T-helper 1 cell (primary cell): ENCODE measurements at places on chromosomes 5 and 9.

DNA sequence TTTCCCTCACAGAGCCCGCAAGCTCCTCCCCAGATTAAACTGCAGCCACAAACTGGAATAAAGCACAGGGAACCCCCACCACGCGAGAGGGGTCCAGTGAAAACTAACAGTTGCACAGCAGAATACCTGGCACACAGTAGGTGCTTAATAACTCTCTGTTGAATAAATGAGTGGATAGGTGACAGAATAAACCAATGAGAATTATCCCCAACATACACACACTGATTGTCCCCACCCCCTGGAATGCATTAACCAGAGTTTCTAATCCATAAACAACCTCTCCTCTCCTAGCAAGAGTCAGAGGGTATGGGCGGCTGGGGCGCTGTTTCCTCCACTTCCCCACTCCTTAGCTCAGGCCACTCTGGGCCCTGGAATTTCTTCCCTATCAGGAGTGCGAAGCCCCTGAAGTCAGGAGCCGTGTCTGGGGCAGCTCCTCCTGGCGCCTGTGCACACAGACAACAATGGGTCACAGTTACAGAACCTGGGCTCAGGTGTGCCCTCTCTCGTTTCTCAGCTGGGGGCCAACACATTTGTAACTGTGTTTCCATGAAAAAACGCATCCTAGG is 27.6 kb downstream of the RAPGEF1 start:
- DNase-seq = no peak

- DNase-seq = no peak
Measured at GRCh38 chr5:53962306-53962705, 348.1 kb downstream of the ARL15 start.

DNA sequence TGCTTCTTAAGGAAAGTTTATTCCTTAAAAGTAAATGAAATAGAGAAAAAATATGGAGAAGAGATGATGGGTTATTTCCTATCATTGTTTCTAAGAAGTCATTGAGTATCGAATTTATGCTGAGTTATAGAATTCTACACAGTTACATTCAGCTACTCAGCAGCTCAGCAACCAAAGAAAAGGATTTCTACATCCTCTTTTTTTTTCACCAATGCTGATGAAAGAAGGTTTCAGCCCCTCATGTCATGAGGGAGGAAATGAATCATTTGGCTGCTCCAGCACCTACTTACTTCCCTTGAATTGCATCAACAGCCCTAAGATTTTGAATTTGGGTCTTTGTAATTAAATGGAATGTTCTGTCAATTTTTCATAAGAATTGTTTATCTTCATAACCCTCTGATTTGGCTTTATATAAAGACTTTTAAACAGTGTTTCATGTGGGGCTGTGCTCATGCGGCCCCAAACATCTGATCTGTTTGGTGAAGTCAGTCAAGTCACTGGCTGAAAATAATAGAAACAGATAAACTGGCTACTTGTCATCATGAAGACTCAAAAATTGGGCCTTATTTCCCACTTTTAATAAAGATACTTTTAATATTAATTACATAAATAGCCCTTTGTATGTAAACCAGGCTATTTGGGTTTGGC is 18.5 kb upstream of the SNX2 start:
- no peak for DNase-seq

DNA sequence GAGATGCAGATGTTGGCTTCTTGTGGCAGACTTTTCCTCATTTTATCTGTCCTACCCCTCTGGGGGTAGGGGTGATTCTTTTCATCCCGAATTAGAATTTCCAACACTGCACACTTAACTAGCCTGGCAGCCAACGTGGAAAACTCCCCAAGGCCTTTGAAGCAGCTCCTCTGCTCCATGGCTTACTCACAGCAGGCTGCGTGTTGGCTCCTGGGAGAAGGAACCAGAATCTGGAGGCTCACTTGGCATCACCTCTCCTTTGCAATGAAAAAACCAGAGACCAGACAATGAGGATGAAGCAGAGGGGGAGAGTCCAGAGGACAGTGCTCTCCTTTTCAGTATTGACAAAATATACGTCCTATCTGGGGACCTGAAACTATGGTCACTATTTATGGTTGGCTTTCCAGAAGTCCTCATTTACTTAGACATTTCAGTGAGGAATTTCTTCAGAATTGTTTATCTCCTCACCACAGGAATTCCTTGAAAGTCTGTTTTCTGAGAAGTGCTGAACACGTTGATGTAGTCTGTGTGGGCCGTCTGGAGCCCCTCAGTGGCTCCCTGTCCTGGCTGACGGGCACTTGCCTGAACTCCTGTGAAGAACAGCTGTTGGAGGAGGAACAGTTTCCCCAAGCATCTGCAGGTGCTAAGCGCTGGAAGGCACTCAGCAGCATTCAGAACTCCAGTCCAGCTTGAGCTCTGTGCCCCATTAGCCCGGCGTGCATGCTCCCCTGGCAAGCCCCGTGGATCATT is 231.3 kb downstream of the RFK start:
- DNase-seq = no peak

DNA sequence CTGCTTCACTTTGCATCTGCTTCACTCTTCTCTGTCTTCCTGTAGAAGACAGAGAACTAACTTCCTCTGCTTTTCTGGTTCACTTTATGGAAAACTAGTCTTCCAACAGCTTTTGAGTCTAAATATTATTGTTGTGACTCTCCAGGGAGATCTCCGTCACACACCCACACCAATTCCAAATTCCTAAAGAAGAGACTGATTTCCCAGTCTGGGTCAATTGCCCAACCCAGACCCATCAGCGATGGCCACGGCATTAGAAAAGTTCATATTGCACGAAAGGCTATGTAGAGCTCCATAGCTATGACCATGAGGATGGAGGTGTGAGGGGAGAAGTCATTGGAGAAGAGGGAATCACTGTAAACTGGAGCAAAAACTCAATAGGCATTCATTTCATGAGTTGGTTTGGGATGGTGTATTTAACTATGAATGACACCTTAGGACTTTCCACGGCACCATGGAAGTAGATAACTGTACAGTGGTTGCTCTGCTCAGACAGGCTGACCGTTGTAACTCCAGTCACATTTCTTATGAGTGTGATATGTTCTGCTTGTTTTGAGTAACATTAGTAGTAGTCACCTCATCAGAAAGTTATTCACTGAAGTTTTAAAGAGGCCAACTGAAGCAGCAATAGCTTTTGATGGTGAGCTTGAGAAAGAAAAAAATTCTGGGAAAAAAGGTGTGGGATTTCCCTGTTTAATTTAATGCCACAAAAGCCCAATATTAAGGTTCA is 78.1 kb upstream of the MAMDC2 start:
- no peak for DNase-seq

DNA sequence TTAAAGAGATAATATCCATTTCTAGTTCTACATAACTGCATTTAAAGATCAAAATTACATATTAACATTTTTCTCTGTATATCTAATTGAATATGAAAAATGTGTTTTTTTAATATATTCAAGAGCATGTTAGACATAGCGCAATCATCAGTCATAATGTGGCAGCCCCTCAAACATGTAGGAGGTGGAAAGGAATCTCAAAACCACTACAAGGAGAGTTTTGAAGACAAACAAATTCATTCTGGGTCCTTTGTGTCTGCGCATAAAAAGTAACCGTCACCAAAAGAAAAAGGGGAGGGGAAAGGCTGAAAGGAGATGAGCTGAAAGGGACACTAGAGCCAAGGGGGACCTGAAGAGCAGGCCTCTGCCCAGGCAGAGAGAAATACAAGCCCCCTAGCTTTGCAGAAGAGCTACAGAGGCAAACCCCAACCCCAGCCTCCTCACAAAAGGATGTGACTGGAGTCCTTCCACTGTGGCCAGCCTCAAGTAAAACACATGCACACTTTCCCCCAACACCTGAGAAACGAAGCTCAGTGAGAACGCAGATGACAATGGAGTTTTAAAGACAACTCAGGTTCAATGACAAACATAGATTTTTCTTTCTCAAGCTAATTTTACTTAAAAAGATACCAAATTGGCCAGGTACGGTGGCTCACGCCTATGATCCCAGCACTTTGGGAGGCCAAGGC is 62.0 kb downstream of the MAPKAP1 start:
- DNase-seq = no peak

- DNase-seq = no peak
Measured at GRCh38 chr9:84711936-84712335, 42.4 kb downstream of the NTRK2 start.

DNA sequence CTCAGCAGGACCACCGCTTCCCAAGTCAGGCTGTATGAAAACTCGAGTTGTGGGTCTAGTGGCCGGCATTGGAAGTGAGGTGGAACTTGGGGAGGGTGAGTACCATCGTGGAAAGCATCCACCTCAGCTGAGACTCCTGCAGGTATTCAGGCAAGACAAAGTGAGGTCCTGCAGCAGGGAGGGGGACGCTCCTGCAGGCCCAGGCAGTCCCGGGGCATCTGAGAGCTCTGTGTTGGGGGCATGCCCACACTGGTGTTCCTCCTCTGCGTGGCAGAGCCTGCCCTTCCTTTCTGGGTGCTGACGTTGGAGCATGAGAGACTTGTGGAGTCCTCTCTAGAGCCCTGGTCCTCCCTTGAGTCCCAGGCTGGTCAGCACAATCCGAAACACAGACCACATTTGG is 187.7 kb downstream of the CACNA1B start:
- DNase-seq = no peak

DNA sequence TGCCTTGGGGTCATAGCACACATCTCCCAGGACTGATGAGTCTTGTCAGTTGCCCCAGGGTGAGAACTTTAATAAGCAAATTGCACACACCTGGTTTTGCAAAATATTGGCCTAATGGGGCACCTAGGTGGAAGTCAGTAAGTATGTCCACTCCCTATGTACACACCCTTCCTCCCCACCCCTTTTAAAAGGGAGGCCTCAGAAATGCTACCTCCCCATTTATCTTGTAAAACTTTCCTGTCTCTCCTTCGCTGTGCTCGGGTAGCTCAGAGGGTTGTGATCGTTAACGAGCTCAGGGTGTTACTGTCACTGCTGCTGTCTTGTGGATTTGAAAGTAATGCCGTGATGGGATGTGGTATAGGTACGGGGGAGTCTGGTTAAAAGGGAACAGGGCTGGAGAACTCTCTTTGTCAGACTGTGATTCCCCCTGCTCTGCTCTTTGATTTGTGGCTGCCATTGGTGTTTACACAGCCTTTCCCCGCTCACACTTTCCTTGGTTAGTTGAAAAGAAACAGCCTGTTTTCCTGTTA is 26.2 kb downstream of the ZNF462 start:
- no peak for DNase-seq

DNA sequence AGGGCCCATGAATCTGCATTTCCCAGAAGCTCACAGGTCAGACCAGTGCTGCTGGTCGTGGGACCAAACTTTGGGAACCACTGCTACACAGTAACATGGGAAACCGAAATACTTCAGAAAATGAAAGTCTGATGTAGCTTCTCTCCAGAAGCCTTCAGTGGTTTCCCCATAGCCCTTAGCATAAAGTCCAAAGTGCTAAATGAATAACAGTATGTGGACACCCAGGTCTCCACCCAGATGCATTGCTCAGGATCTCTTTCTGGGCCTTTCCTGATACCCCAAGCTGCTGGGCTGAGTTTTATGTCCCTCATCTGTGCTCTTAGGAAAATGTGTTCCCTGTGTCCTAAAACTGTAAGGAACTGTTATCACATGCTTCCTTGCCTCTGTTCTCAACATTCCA is 100.4 kb downstream of the NFIB start:
- no peak for DNase-seq

GRCh38 chr5:112492291-112492690 is 73.2 kb upstream of the EPB41L4A start:
- DNase-seq = no peak

DNA sequence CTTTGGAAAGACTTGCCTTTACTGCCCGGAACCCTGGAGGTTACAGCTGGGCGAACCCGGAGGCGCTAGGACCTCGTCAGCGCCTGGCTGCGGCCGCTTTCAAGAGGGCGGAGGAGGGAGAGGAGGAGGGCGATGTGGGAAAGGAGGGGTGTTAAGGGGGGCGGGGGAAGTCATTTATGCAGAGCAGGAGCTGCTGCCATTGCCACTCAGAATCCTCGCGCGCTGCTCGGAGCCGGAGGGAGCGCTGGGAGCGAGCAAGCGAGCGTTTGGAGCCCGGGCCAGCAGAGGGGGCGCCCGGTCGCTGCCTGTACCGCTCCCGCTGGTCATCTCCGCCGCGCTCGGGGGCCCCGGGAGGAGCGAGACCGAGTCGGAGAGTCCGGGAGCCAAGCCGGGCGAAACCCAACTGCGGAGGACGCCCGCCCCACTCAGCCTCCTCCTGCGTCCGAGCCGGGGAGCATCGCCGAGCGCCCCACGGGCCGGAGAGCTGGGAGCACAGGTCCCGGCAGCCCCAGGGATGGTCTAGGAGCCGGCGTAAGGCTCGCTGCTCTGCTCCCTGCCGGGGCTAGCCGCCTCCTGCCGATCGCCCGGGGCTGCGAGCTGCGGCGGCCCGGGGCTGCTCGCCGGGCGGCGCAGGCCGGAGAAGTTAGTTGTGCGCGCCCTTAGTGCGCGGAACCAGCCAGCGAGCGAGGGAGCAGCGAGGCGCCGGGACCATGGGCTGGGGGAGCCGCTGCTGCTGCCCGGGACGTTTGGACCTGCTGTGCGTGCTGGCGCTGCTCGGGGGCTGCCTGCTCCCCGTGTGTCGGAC is at the start of gene PCSK5:
TSS of gene PCSK5 (plus strand) at position 202 of the 805 bp plus-strand sequence. CDS start at position 711, 509 bp downstream.
- DNase-seq = peak; percentile 70

DNA sequence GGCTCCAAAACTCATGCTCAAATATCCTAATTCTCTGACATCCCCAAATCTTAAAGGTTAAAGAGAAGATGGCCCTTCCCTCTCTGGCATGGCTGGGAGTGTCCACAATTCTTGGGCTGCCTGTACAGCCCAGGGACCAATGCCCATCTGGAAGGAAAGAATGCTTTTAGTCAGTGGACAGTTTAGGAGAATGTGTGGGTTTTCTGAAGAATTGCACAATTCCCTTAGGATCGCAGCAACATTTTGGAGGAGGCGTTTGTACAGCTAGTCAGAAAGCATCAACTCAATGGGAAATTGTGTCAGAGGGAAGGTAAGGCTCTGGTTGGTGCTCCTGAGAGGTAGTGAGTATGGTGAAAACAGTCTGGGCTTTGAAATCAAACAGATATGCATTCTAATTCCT is 15.0 kb downstream of the FAM193B start:
- DNase-seq = no peak

GRCh38 chr9:24479361-24480059 is 66.2 kb downstream of the IZUMO3 start:
- DNase-seq = no peak

DNA sequence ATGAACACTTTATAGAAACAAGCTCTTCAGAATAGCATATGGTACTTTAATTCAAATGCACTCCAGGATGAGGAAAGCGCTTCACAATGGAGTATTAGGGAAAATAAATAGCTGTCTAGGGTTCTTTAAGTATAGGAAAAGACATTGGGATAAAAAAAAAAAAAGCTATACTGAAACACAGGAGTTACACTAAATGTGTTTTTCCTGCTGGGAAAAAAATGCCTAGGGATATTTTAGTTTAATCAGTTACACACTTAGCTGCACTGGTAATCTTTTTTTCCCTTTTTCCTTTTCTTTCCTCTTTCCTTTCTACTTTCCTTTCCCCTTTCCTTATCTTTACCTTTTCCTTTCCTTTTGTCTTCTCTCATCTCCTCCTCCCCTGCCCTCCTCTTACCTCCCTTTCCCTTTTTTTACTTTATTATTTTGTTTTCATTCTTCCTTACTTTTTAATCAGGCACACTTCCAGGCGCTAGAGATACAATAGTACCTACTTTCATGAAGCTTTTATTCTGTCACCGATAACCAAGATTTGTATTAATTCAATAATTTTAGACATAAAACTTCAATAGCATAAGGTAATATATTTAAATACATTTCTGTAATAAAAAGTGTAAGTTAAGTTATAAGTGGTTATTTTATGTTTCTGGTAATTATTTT is 758.7 kb downstream of the CDH18 start:
- DNase-seq = no peak

GRCh38 chr5:173029499-173029921 is 26.6 kb upstream of the CREBRF start:
- no peak for DNase-seq

GRCh38 chr5:58706736-58707135 is 123.9 kb downstream of the RAB3C start:
- no peak for DNase-seq
